Fibroblast of villous mesenchyme (primary cell): ENCODE measurements at places on chromosomes 7 and 10. TPM values are rescaled to one million over a fixed set of nuclear protein-coding genes. Genes with fewer than 3 reads are reported as not detected.

The TNS3 gene
- total RNA-seq: 120 and 202 TPM in 2 replicates

The NEURL1 gene
- total RNA-seq: under 0.01 TPM in 2 replicates

The PRSS2 gene
- not detected in 2 replicates for total RNA-seq

The FGFBP3 gene
- total RNA-seq: 0.86 and 0.97 TPM in 2 replicates

The KNDC1 gene
- 1.9 and 5.6 TPM in 2 replicates for total RNA-seq

The PHYHIPL gene
- total RNA-seq: not detected in 2 replicates

The CYP26C1 gene
- not detected in 2 replicates for total RNA-seq

The CHST15 gene
- 7.4 and 16.4 TPM in 2 replicates for total RNA-seq

The CLRN3 gene
- not detected in 2 replicates for total RNA-seq

DNA sequence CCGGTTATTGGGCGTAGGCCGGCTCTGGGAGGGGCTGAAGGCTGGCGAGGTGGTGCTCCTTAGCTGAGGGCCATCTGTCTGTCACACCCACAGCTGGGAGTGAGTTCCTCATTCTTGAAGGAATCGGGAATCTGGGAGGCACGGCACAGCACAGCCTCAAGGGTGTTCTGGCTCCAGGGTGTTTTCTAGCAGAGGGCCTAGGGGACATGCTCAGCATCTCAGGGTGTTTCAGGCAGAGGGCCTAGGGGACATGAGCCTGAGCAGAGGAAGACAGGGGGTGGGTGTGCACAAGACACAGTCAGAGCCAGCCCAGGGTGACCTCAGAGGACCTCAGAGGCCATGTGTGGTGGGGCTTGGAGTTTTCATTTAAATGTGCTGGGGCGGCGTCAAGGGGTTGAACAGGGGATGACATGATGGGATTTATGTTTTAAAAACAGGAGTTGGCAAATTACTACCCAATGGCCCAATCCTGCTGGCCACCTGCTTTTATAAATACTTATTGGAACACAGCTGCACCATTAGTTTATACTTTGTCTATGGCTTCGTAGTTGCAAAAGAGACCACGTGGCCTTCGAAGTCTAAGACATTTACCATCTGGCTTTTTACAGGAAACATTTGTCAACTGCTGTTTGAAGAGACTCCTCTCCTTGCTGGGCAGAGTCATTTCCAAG, 121.6 kb downstream of the PRKAG2 start:
- DNase-seq: peak; percentile 96

DNA sequence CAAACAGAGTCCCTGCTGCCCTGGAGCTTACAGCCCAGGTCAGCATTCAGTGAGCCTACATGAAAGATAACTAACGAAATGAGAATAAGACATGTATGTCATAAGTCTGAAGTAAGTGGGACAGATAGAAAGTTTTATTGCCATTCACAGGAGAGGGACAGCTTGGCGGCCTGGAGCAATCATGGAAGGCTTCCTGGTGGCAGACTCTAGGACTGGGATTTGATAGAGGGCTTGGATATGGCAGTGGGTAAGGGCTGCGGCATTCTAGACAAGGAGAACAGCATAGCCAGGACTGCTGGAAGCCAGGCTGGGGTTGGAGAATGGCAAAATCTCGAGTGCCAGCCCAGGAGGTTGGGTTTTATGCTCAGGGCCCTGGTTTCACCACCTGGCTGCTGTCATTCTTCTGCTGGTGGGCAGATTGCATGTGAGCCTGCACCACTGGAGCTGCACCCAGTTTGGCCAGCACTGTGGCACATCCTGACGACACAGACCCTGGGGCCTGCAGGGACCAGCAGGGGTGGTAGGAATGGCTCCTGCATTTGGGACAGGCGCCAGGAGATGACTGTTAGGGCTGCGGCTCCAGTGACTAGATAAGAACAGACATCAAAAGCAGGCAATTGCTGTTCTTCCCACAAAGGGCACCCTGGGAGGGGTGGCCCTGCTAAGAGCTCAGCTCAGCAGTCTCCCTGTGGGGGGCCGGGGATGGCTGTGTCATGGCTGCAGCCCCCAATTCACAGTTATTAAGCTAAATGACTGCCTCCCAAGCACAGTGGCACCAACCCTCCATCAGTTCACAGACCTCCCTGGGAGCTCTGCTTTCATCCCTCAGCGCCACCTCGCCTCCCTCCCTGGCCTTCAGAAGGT, 161.1 kb downstream of the RPS24 start:
- no peak for DNase-seq

- no peak for DNase-seq
These were observed 586.5 kb downstream of the LRMDA start for GRCh38 chr10:76017733-76018433.

GRCh38 chr10:108901781-108902618, 1021.3 kb downstream of the XPNPEP1 start:
- peak; percentile 41 for DNase-seq

GRCh38 chr7:39248041-39248691, 270.5 kb downstream of the POU6F2 start:
- DNase-seq: peak; percentile 25

- no peak for DNase-seq
These were observed 30.9 kb downstream of the FAM20C start for GRCh38 chr7:223118-223800.

GRCh38 chr10:86345859-86346798, 20.5 kb downstream of the GRID1 start:
- no peak for DNase-seq

DNA sequence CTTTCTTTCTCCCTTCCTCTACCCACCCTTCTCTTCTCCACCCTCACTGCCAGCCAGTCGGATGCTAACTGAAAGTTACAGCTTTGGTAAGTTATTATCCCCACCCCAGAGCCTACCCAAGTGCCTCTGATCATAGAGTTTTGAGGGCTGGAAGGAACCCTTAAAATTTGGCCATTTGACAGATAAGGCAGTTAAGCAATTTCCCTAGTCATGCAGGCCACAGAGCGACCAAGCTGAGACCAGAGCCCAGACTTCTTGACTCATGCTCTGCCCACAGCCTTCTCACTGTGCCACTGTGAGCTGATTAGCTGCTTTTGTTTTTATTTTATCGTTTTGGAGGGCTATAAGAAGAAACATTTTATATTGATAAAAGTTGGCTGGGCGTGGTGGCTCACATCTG, 17.2 kb downstream of the SAP25 start:
- DNase-seq: no peak

DNA sequence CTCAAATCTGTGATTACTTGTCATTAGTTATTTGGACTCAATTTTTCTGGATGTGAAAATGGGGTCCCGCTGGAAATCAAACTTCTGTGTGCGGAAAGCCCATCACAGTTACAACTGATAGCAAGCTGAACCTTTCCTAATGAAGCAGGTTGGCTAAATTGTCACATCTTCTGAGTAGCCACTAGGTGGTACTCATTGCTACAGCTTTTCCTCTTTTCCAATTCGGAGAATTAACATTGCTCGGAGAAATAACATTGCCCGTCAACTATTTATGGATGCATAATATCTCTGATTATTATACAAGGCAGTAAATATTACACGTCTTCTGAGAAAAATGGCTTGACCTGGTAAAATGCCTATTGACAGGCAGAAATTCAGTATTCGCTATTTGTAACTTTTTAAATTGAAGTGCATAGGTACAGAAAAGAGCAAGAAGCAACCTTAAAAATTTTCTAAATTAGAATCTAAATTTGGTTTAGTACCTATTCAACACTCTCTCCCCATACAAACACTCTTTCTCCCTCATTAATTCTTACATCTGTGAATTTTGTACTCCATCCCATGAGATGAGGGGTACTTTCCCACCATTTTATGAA, 17.3 kb upstream of the BLOC1S2 start:
- peak; percentile 28 for DNase-seq

- DNase-seq: no peak
These were observed 608.2 kb downstream of the GALNT17 start for GRCh38 chr7:71740174-71740560.

GRCh38 chr10:79386637-79387465, 39.6 kb downstream of the PPIF start:
- DNase-seq: no peak

DNA sequence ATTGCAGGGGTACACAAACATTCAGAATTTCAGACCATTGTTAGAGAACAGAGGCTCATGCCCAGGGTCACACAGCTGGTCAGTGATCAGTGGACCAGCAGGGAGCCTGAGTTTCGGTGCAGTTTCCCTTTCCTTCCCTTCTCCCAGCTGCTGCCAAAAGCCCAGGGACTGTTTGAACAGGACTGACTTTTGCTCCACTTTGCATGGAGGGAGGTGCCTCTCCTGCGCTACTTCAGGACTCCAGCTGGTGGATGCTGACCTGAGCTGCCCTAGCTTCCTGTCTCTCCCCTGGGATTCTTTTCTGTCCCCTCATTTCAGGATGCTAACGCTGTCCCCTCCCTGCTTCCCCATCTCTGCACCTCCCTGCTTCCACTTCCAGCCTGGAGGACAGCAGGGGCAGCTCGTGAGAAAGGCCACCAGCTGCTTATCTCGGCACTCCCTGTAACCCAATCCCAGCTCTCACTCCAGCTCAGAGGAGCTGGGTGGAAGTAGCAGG, 14.5 kb downstream of the SH2D4B start:
- no peak for DNase-seq

- peak; percentile 89 for DNase-seq
These were observed 52.7 kb downstream of the HIPK2 start for GRCh38 chr7:139725077-139725476.

- no peak for DNase-seq
These were observed 53.3 kb downstream of the TCERG1L start for GRCh38 chr10:131258256-131258655.

DNA sequence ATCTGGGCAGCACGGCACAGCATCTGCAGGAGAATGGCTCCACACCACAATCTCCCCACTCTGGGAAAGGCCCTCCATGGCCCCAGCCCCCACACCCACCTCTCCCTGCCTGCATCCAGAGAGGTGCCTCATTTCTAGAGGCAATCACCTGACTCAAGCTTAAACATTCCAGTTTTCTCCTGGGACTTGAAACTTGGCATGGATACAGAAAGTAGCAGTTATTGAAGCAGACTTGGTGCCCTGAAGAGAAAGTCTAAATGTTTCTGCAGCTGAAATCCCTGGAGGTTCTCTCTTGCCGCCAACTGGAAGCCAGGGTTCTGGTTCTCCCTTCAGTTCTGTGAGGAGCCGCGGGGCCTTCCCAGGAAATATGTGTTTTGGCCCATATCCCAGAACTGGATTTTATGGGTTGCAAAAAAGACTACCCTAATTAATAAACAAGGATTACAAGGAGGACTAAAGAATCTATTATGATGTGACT, 122.8 kb downstream of the SKIDA1 start:
- DNase-seq: peak; percentile 70

GRCh38 chr10:103769176-103769575, 86.2 kb downstream of the SH3PXD2A start:
- DNase-seq: no peak

GRCh38 chr7:131288450-131288849, 39.2 kb upstream of the MKLN1 start:
- no peak for DNase-seq

GRCh38 chr7:47045207-47046051, 536.5 kb downstream of the TNS3 start:
- peak; percentile 82 for DNase-seq

DNA sequence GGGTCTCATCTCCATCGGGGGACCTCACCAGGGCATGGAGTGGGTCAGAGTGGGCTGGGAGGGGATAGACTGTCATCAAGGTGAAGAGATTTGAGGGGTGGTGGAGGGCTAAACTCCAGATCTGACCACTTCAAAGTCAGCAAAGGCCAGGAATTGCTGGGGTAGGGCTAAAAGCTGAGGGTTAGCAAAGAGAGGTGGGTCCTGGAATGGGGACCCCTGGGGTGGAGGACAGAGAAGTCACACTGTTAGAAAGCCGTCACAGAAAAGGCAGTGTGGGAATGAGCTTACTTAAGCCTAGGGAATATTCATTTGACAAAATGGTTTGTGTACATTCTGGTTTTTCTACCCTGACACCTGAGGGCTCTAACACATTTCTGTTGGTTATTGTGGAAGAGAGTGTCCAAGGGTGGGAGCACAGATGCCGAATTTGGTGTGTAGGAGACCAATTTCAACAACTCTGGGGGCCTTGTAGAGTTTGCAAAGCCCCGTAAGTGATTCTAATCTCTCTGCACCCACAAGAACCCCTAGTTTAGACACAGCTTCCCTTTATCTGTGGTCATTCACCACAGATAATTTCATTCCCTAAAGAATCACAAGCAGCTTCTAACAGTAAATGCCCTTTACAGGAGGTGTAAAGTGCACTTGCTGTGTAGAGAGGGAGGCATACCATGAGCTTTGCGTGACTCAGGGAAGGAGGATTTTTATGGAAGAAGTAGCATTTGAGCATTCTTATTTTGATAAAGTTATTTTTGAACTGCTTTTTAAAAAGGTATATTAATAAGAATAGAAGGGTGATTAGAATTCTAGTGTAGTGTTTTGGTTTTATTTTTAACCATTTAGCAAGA, 6.4 kb downstream of the FBH1 start:
- no peak for DNase-seq

GRCh38 chr10:102670871-102671434, 26.7 kb downstream of the TRIM8 start:
- peak; percentile 54 for DNase-seq

DNA sequence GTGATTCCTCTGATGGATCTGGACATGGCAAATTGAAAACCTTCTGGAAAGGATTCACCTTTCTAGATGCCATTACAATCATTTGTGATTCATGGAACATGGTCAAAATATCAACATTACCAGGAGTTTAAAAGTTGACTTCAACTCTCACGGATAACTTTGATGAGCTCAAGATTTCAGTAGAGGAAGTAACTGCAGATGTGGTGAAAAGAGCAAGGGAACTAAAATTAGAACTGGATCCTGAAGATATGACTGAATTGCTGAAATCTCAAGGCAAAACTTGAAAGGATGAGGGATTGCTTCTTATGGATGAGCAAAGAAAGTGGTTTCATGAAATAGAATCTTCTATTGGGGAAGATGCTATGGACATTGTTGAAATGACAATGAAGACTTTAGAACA, 293.6 kb downstream of the ARHGAP12 start:
- no peak for DNase-seq

- DNase-seq: no peak
These were observed 16.2 kb downstream of the RPS24 start for GRCh38 chr10:78049851-78050250.

DNA sequence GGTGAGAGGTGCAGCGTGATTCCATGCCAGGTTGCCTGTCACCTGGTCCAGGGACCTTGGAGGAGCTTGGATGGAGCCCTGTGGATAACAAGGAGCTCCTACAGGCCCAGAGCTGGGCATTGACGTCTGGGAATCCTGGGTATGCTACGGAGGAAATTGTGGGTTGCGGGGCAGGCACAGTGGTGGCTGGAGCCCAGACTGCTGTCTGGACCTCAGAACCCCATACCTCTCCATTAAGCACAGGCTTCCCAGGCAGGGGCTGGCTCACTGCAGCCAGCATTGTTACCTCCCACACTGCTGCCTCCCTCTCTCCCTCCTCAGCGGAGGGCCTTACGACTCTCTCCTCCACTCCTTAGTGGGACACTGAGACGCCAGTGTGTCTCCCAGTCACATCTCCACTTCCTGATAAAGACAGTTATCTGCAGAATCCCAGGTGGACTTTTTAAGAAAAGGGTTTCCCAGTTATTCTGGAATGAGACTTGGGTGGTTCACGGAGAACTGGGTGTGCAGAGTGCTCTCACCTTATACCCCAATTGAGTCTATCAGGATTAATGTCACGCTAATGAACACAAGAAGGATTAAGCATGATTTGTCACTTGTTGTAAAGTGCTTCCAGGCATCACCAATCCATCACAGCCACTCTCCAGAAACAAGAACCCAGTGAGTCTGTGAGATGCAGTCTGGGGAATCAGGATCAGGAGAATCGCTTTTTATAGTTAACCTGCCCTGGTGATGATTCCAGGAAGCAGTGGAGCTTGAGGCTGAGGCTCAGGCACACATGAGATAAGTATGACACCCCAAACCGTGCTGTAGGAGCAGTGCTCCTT, 309.4 kb downstream of the RPS24 start:
- no peak for DNase-seq
